WERI-Rb-1 (cell line): ENCODE measurements at places on chromosomes 7 and 10.

GRCh38 chr7:51062222-51062987 lies 254.2 kb downstream of the COBL start:
- peak; percentile 83 for DNase-seq

- DNase-seq: no peak
Measured at GRCh38 chr10:116417821-116418220, 9.8 kb upstream of the PNLIPRP3 start.

DNA sequence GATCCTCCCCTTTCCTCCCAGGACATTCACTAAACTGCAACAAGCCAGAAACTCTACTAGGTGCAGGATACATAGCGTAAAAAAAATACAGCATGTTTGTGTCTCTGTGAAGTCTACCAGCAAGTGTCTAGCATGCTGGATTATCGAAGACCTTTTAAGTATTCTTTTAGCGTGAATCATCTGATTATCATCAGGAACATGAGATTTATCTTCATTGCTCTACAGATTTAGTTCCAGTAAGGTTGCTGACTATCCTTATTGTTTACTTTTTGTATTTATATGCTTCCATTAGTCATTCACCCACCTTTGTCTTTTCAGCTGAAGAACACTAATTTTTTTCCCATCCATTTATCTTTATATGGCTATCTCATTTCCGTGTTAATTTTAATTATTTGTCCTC lies 62.8 kb downstream of the PDZD8 start:
- DNase-seq: no peak

DNA sequence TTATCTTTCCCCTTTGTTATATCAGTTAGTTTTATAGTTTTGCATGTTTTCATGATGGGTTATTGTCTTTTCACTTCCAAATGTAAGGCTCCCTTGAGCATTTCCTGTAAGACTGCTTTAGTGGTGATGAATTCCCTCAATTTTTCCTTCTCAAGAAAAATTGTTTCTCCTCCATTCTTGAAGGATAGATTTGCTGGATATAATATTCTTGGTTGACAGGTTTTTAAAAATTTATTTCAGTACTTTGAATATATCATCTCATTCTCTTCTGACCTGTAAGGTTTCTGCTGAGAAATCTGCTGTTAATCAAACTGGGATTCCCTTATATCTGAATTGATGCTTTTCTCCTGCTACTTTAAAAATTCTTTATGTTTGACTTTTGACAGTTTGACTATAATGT lies 33.3 kb downstream of the SCART1 start:
- no peak for DNase-seq

DNA sequence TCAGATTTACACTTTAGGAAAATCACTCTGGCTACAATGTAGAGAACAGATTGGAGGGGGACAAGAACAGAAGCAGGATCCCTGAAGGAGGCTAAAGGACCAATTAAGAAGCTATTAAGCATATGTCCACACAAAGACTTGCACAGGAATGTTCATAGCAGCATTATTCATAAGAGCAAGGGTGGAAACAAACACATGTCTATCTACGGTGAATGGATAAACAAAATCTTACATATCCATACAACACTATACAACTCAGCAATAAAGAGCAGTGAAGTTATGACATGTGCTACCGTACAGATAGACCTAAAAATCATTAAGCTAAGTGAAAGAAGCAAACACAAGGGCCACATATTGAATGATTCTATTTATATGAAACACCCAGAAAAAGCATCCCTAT lies 10.4 kb downstream of the CHCHD3 start:
- DNase-seq: no peak

GRCh38 chr10:96576277-96576980 lies 10.4 kb downstream of the TM9SF3 start:
- DNase-seq: no peak

DNA sequence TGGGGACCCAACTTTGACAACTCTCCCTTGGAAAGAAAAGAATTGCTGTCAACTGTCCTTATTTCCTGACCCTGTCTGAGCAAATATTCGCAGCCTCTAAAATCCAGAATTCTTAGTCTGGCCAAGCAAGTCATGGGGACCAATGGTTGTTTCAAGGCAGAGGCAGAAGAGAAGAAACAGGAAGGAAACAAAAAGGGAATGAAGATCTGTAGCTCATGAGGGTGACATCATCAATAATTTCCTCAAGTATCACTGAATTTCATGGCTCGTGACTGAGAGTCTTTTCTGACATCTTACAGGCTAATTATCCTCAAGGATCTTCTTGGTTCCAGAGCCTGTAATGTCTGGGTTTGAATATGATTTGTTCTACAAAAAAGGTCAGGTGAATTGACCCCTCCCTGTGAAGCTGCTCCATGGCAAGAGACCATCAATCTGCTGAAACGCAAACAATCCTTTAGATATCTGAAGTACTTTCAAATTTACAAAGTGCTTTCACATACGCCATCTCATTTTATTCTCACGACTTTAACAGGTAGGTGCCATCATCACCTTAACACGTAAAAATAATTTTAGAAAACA lies 5.8 kb downstream of the CDK6 start:
- DNase-seq: no peak

DNA sequence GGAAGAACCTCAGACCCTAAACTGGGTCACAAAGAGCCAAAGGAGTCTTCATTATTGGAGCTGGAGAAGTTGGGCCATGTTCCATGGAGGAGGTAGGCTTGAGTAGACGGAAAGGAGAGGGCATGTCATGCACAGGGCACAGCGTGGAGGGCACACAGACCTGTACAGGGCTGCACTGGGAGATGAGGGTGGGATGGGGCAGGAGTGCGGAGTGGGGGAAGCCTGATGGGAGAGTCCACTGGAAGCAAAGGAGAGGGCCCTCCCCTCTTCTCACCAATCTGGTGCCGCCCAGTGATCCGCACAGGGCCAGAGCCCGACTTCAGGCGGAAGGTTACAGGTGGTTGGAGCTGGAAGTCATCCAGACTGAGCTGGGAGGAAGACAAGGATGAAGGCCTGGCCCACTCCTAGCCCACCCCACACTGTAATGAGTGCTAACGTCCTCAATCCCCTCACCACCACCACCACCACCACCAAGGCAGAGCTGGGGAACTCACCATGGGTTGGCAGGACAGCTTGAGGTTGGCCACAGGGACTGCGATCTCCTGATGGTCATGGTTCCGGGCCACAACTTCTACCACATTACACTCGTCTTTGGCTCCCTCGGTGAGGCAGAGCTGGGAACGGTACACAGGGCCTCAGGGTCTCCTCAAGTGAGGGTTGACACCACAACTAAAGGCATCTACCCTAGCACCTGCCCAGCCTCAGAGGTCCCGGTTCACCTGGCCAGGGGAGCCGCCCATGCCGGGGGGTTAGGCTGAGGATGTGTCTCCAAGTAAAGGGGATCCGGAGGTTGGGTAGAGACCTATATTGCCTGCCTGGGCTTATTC lies 1.0 kb downstream of the NPM3 start:
- no peak for DNase-seq

DNA sequence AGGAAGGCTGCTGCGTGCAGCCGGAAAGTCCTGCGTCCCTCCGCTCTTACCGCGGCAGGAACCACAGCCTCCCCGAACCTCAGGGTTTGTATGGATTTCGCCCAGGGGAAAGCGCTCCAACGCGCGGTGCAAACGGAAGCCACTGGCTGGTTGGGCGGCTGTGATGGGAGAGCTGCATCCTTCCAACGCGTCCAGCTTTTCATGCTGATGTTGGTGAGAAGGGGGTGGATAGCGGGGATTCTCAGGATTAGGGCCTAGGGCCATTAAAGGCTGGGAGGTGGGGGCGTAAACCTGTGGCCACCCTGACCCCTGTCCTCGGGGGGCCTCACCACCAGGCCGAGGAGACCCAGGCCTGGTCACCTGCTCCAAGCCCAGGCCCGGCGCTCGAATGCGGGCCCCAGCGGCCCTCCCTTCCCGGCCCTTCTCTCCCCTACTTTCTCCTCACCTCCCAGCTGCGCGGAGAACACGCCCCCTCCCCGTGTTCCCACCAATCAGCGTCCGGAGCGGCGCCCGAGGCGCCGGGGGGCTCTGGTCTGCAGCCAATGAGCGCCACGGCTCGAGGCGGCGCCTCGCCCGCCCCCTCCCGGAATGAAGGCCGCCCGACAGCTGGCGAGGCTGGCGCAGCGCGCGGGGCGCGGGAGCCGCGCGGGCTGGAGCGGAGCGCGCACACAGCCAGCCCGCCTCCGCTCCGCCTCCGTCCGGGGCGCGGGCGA lies 458 bp upstream of the NANOS1 start:
- DNase-seq: peak; percentile 96

- DNase-seq: no peak
Measured at GRCh38 chr10:79431891-79432831, 13.3 kb downstream of the ZCCHC24 start.

DNA sequence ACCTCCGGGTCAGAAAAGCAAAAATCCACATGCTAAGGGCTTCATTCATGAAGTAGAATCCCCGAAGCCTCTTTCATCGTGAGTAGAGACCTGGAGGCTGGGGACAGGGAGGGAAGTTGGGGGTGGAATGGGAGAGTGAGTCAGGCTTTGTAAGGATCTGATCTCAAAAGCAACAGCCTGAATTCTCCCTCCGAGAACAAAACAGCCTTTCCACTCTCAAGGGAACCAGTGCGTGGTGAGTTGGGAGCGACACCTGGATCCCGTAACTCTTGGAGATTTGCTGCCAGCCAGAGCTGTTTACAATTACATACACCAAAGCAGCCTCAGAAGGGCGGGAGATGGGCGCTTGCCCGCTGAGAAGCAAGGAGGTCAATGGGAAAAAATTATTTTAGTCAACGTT lies 10.8 kb downstream of the AFAP1L2 start:
- DNase-seq: no peak

DNA sequence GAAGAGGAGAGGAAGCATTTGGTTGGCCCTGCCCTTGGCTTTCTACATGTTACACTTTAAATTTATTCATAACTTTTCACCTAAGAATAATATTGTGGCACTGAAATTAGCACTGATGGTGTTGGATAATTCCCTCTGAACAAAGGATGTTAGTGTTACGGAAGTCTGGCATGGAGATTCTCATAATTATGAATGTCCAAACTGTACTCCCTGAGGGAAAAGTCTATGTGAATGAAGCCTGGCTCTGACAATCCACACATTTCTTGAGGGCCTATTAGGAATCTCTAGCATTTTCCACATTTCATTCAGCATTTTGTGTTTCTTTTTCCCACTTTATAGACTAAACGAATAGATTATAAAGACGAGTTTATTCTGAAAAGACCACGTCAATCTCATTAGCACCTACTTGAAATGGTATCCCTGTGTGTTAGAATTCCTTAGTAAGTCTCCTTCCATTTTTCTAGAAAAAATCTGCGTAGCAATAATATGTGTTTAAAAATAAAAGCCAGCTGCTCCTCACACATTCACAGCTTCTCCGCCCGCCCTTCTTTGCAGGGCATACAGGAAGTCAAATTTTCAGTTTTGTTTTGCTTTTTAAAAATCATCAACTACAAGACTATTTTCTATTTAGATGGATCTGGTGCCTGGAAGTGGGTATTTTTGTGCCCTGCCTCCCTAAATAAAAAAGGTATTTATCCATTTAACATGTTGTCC lies 131.8 kb upstream of the PALS2 start:
- DNase-seq: no peak

DNA sequence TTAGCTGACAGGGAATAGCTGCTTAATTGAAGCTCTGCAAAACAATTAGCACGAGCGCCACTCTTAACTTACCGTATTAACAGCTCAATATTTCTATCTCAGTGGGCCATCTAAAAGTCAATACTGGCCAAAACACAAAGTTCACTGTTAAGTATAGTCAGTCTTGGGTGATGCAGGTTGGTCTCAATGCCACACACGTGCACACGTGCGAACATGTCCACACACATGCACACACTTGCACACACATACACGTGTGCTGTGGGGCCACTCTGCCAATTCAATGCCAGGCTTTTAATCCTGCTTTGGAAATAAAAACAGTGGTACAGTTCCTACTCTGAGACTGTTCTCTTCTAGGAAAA lies 105.1 kb downstream of the GRB10 start:
- DNase-seq: no peak
